ENCODE measurements at places on chromosomes 5 and 9.

DNA sequence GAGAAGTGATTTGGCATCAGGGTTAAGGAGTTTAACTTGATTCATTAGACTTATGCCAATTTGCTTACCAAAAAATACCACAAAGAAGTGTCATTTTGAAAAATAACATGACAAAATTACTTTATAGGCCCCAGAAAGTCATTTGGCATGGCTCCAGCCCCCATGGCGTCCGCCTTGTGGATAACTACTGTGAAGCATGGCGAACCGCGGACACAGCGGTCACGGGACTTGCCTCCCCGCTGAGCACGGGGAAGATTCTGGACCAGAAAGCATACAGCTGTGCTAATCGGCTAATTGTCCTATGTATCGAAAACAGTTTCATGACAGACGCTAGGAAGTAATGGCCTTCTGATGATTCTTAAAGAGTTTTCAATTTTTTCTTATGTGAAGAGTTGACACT lies 35.4 kb upstream of the TGFBR1 start:
- DNase-seq: no peak

DNA sequence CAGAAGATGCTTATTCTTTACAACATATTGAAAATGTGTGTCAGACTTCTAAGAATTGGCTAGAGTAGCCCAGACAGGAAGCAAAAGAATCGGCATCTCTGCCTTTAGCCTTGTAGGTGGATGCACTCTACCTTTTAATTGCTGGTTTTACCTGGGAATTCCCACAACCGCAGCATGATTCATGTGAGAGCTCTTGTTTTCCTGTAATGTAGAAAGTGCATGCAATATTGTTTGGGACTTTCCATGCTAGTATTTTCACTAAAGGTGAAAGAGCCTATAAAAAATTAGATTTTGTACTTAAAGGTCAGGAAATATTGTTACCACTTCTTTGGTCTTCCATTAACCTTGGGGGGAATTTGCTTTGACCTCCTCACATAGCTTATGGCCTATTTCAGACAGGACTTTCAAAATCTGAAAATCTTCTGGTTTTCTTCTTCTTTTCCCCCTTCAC lies 89.8 kb downstream of the NTRK2 start:
- DNase-seq: no peak

DNA sequence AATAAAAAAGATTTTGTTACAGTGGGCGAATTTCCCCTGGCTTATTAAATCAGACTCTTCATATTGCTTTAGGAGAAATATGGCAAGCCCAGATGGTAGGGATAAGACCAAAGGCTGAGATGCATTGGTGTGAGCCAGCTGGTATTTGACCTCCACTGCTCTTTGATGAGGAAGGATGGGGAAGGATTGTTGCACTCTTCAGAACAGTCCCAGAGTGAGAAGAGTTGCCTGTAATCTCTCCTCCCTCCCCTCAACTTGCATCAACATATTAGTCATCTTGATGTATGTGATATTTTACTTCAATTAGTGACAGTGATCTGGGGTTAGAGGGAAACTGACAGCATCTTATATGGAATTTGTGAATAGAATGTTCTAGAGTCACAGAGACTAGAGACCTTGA lies 136.6 kb downstream of the ADAMTS12 start:
- peak; percentile 44 for DNase-seq

DNA sequence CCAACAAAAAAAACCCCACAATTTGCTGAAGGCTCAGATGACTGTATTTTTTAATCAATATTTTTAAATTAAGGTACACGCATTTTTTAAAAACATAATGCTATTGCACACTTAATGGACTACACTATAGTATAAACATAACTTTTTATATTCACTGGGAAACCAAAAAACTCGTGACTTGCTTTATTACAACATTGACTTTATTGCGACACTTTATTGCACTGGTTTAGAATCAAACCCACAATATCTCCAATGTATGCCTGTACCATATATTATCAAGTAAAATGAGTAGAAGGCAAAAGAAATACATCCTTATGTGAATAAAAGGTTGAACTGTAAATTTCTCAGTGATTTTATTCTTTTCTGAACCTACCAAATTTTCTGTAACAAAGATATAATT lies 53.7 kb downstream of the RICTOR start:
- DNase-seq: no peak

- no peak for DNase-seq
Observed at GRCh38 chr9:29208670-29209069, 1635.4 kb upstream of the C9orf72 start.

- no peak for DNase-seq
Observed at GRCh38 chr5:123220621-123221146, 131.6 kb downstream of the PRDM6 start.

DNA sequence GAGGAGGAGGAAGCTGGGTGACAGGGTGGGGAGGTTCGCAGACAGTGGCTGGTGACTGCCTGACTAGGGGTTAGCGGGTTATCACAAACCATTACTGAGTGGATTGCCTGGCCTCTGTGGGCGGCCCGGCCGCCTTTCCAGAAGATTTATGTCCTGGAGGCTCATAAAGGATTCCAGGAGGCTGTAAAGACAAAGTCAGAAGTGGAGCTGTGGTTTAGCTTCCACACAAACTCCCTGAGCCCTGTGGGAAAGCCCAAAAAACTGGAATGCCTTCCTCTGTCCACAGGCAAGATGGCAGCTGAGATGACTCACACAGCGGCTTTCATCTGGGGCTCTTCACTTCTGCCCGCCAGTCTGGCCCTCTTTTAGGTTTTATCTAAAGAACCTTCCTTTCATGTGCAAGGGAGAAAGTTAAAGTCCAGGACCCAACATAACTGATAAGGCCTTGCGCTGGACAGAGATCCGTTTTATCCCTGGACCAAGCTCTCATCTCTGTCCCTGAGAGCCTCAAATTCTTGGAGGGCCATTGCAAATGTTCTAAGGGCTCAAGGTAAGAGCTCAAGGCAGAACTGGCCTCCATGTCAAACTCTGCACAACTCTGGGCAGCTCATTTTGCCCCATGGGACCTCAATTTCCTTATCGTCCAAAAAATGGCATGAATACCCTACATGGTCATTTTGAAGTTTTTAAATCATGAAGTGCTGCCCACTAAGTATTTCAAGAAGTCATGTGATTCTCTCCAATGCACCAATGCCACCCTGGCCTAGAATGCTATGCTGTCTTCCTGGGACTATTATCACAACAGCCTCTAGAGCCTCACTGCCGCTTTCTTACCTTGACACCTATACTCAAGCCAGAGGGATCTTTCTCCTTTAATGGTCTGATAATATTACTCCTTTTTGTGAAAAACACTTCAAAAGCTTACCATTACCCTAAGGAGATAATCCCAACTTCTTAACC lies 249.4 kb upstream of the TRIM32 start:
- DNase-seq: no peak

DNA sequence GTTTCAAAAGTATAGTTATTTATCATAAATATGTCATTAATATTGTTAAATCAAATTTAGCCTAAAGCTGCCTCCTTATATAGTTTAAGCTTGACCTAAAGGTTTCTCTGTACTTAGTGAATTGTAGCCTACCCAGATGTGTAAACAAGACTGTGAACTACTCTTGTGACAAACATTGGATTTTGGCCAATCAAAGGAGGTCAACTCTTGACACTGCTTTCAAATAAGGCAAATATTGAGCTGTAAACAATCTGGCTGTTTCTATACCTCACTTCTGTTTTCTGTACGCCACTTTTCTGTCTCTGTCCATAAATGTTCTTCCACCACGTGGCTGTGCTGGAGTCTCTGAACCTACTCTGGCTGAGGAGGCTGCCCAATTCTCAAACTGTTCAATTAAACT lies 51.2 kb downstream of the FXN start:
- DNase-seq: no peak

DNA sequence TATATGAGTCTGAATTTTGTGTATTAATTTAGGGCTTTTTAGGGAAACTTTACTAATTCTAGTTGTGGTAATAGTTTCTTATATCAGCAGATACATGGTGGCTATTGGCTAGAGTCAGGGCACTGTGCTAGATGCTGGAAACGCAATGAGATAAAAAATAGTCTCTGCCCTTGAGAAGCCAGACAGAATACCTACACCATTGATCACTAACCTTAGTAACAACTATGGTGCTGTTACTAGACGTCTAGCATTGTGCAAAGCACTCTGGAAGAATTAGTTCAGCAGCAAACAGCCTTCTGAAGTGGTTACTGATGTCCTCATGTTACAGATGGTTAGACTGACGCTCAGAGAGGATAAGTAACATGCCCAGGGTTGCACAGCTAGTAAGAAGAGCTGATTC lies 61.8 kb downstream of the GDA start:
- DNase-seq: no peak

DNA sequence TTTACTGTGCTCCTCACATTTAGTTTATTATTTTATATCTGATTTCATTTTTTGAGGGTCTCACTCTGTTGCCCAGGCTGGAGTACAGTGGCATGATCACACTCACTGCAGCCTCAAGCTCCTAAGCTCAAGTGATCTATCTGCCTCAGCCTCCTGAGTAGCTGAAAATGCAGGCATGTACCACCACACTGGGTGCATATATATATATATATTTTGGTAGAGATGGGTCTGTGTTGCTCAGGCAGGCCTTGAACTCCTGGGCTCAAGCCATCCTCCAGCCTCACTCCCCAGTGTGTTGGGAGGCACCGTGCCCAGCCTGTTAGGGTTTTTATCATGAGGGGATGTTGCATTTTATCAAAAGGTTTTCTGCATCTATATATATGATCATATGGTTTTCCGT lies 39.8 kb upstream of the ZNF354B start:
- no peak for DNase-seq

- no peak for DNase-seq
Observed at GRCh38 chr9:78565481-78565880, 268.6 kb downstream of the PSAT1 start.

DNA sequence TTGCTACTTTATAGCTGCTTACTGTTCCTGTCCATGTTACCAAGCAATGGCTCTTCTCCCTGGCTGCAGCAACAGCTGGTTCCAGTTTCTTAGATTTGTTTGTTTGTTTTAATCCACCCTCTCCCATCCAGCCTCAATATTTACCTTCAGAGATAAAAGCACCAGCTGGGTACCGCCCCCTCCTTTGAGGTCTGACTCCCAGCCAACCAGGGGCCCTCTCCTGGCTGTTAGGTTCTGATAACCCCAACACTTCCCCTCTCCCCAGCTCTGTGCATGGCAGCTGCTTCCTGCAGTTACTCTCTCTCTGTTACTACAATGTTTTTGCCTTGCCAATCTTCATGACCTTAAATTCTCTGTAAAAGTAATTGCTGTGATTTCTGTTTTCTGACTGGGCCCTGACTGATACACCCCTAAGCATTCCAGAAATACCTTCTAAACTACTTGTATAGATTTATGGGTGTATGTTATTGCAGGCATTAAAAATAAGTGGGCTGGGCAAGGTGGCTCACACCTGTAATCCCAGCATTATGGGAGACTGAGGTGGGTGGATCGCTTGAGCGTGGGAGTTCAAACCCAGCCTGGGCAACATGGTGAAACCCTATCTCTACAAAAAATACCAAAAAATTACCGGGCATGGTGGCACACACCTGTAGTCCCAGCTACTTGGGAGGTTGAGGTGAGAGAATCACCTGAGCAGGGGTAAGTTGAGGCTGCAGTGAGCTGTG lies 2.6 kb upstream of the GCNT1 start:
- DNase-seq: peak; percentile 29

DNA sequence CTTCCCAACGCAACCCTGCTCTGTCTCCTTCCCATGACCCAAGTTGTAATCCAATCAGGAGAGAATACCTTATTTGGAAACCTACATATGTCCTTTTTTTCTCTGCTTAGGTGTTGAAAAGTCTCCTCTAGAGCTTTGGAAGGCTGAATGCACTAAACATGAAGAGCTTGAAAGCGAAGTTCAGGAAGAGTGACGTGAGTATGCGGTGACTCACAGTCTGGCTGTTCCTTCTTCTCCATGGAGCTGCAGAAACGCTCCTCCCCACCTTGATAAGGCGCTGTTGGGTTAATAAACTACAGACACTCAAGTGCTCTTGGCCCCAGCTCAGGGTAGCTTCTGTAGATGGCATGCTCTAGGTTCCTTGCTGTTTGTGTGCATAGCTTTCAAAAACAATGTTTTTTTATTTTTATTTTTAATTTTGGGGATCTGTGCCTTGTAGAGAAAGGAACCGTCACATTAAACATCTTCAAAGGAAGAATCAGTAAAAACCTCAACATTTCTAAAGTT lies 30.7 kb downstream of the RAI14 start:
- DNase-seq: peak; percentile 98

DNA sequence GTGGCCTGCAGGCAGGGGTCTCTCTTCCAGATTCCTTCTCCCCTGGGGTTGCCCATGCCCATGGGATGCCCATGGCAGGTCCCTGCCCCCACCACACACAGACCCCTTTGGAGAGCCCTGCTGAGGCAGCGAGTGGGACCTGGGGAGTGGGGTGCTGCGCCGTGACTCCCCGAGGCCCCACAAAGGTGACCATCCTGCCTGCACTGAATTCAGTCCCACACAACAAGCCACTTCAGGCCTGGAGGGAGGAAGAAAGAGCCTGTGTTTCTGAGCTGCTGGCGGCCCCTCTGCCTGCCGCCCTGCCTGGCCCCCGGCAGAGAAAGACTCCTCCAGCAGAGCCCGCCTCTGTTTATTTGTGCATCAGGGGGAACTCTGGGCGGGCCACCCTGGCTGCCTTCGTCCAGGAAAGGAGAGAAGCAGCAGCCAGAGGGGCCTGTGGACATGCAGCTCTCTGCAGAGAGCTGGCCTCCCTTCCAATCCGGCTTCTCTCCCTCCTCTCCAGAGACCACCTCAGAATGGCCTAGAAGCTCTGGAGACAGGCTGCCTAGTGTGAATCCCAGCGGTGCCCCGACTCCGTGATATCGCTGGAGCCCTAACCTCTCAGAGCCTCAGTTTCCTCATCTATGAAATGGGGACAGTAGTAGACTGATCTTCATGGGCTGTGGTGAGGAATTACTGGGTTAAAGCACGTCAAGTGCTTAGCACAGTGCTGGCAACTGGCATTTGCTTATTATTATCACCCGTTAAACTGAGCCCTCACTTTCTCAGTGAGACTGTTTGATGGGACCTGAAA lies 72.9 kb downstream of the COL27A1 start:
- no peak for DNase-seq

DNA sequence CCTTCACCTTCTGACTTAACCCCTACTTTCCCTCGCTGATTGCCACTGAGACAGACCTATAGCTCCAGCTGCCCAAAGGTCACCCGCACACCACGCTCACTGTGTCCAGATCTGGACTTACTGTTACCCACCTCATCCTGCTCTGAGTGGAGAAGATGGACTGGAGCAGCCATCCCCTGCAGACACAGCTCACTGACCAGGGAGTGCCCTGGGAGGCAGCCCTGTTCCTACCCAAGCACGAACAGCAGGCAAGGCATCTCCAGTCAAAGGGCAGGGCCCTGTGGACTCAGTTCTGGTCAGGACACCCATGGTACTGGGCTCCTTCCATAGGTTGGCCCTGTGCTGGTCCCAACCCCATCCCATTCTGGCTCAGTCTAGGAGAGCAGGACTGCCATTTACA lies 9.5 kb upstream of the BARX1 start:
- no peak for DNase-seq

GRCh38 chr5:95069021-95069420 lies 215.9 kb downstream of the MCTP1 start:
- no peak for DNase-seq

DNA sequence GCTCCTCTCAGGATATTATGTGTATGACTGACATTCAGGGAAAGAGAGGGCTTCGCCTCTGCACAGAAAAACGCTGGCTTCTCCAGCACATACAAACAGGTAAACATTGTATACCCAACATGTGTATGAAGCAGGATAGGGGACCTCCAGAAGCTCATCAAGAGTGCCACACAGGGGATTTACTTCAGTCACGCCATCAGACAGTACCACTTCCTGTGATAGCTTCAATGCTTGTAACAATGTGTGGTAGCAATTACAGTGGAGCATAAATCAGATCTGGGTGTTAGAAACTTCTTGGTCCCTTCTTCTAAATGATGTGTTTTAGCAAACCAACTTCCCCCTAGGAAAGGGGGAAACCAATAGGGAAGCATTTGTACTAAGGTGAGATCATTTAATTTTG lies 160.8 kb downstream of the TSSK1B start:
- DNase-seq: no peak

All from fibroblast of skin of right biceps (primary cell).